Tongue (tissue), 3 donors: ENCODE measurements at places on chromosomes 12 and 14. TPM values are rescaled to one million over a fixed set of nuclear protein-coding genes. Genes with fewer than 3 reads are reported as not detected.

BMAL2 gene
- 4.6 TPM for total RNA-seq

ATF7IP gene
- total RNA-seq = 70.9 TPM

GRCh38 chr12:88153959-88154358, 11.9 kb downstream of the TMTC3 start:
- peak; percentile 43 for DNase-seq

SERPINA1 gene
- 2.5 TPM for total RNA-seq
